ENCODE measurements at places on chromosomes 1 and 21.

GRCh38 chr21:29053011-29053553 lies 20.4 kb downstream of the CCT8 start:
- DNase-seq: no peak

DNA sequence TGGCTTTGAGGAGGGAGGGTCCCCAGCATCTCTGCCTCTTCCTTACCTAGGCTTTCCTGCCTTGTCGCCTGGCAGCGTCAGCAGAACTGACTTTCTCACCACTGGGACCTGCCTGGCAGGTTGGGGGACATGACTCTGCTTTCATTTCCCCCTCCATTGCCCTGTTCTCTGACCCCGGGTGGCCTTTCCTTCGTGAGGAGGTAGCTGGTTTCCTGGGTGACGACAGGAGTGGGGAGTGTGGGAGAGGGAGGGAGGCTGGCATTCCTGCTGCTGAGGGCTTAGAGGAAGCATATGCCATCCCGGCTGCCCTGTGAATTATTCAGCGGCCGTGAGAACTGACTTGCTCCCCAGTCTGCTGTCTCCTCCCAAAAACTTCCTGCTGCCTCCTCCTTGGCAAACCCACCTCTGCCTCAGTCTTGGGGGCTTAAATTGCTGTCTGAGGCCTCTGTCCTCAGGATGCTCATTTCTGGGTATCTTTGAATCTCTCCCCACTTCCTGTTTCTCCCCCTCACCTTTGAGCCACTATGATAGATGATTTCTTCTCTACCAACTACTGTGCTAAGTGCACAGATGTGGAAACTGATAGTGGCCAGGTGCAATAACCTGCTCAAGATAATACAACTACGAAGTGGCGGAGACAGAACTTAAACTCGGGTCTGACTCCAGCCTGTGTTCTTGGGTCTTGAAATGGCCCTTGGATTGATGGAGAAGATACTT lies 182.0 kb upstream of the CSF3R start:
- DNase-seq: peak; percentile 74

GRCh38 chr1:50279622-50280330 lies 143.5 kb downstream of the DMRTA2 start:
- DNase-seq: peak; percentile 39

DNA sequence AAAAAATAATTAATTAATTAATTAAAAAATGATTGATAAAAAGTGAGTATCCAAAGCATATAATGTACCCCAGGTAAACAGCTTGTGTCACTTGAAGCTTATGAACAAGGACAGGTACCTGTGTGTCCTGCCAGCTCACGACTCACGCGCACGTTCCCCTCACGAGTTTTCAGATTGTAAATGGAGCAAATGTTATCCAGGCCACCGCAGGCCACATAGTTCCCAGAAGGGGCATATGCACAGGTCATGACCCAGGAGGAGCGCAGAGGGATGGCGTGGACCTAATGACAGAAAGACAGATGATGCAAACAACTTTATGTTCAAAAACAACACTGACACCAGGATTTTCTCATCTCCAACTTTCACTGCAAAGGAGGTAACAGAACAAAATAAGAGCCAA lies 26.0 kb upstream of the NADK start:
- DNase-seq: no peak

DNA sequence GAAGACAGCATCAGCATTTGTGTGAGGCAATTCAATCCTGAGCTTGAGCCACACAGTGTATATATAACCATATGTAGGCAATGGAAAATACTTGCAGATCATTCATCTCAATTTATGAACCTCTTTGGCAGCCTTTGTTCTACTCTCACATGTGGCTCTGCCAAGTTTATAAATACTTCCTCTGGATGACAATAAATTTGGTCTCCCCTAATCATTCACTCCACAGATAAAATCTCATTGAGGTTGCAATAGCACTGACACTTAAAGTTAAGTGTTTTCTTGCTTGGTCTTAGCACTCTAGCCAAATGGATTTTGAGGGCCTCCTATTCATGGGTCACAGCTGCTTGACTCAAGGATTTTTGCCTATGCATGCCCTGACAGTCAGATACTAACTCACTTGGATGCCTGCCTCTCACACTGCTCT lies 136.6 kb upstream of the VANGL1 start:
- DNase-seq: no peak

DNA sequence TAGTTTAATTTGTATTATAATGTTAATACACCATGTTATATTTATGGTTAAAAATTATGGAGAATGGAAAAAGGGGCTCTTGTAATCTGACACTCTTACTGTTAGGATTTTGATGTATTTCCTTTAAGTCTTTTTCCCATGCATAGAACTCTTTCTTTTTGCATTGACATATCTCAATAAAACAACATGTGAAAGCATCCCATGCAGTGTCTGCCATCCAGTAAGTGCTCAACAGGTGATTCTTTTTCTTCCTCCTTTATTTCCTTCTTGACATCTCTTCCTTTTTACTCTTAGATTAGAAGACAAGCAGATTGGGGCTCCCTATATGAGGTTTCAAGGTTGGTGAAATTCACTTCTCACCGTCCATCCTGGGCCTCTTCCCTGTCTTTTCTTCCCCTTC lies 2.8 kb downstream of the NEXN start:
- DNase-seq: no peak

GRCh38 chr21:38823737-38824123 lies 18.0 kb downstream of the ETS2 start:
- no peak for DNase-seq

DNA sequence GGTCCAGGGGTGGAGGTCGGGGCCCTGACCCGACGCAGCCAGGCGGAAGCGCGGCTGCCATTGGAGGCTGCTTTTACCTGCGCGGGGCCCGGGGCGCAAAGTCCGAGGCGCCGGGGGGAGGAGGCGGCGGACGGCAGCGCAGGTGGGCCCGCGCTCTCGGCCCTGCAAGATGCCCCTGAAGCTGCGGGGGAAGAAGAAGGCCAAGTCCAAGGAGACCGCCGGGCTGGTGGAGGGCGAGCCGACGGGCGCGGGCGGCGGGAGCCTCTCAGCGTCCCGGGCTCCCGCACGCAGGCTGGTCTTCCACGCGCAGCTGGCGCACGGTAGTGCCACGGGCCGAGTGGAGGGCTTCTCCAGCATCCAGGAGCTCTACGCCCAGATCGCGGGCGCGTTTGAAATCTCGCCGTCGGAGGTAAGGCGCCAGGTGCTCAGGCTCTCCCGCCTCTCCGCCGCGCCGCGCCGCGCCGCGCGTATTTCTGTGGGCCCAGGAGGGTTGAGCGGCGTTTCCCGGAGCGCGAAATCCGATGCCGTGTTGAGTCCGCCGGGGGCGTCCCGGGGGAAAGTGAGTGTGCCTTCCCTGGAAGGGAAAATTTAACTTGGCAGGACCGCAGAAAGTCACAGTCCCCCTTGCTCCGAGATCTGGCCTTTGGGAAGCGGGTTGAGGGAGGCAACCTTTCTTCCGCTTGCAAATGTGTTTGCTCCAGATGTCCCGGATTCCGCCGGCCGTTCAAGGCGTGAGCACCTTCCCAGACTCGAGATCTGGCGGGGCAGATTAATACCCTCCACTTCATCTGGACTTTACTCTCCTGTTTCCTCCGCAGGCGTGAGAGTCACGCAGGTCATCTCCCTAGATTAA lies at the start of gene GIPC2:
Gene GIPC2 (plus strand): TSS at position 41 of the 853 bp plus-strand sequence. CDS start 129 bp downstream, at position 170.
- no peak for DNase-seq

GRCh38 chr1:28256197-28256827 lies 3.0 kb upstream of the SESN2 start:
- no peak for DNase-seq

DNA sequence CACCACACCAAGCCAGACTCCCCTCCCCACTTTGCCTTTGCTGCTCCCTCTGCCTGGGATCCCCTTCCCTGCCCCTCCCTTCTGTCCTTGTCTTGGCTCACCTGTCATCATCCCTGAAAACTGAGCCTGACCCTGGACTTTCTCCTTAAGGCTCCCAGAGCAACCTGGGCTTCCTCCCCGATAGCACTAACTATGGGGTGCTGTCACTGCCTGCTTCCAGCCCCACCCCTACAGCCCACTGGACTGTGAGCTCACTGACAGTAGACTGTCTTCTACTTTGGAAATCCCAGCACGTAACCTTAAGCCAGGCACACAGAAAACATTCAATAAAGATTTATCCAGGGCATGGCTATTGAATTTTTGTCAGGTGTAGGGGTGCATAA lies 9.5 kb upstream of the CSF1 start:
- no peak for DNase-seq

- no peak for DNase-seq
Observed at GRCh38 chr1:19204446-19205266, 5.4 kb downstream of the UBR4 start.

GRCh38 chr1:246647113-246647512 lies 77.1 kb upstream of the SCCPDH start:
- peak; percentile 23 for DNase-seq

DNA sequence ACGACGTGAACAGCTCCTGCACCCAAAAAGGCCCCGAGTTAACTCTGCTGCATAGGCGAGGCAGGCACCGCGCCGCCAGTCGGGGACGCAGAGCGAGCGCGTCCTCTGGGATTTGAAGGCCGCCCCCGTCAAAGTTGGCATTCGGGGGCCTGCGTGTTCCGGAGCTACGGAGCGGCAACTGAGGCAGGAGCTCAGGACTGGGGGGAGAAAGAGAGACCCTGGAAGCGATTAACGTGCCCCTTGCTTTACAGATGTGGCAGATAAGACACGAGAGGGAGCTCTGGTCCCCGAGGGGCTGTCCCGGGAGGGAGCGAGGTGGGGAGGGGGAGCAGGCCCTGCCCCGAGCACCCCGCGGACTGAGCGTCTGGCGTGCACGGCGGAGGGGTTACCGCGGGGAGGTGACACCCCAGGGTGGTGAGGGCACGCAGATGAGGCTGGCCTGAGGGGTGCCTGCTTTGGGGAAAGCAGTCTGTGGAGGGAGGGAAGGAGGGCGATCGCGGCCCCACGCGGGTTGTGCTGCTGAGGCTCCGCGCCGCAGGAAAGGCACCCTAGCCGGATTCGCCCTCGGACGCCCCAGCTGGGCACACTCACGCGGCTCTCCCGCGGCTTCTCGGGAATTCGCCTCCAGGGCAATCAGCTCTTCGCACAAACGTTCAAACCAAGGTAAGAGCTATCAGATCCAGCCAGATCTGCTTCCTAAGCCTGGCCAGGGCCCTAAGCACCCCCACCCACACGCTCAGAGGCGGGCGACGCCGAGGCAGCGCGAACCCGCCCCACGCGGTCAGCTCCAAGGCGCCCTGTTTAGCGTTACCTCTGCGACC lies 26.5 kb downstream of the ACTA1 start:
- DNase-seq: no peak

GRCh38 chr1:114707604-114708003 lies 9.0 kb downstream of the NRAS start:
- no peak for DNase-seq

- no peak for DNase-seq
Observed at GRCh38 chr21:29218749-29219148, 80.0 kb upstream of the BACH1 start.

DNA sequence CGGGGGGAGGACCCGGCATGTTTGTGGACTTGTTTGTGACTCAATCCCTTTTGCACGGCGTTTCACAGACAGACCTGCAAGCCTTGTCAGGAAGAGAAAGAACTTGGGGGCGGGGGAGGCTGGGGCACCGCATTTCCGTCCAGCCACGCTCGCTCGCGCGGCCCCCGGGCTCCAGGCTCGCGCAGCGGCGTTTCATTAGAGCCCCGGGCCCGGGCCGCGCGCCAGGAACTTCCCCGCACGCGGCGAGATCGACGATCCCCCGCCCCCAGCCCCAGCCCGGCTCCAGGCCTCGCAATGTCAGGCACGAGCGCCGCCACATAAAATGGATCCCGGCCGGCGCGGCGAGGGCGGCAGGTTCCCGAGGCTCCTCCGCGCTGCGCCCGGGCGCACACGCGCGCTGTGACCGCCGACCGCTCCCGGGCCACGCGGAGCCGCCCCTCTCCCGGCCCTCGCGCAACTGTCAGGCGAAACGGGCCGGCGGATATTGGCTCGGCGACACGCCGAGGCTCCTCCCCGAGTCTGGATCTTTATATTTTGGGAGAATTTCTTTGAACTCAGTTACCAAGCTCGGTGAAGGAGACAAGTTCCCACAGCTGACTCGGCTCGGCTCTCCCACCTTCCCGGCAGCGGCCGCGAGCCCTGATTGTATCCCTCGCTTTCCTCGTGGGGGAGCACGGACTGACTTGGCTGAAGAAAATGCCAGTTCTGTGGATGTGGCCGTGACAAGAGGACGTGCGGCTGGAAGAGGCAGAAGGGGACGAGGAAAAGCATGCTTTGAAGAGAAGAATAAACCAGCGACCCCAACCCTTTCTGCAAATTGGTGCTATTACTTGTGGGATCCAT lies at the start of gene KIF26B:
Gene KIF26B (plus strand): TSS at position 557 of the 843 bp plus-strand sequence. CDS start 440 bp downstream, outside the sequence.
- no peak for DNase-seq

Measured in lower leg skin (tissue), 4 donors.